ENCODE measurements at places on chromosomes 1 and 21. TPM values are rescaled to one million over a fixed set of nuclear protein-coding genes. Genes with fewer than 3 reads are reported as not detected.

Gene USP24
- total RNA-seq, result 77.8 TPM

Gene EPS8L3
- total RNA-seq, result 0.52 TPM

Gene ACTL8
- not detected for total RNA-seq

Gene PRAMEF9
- not detected for total RNA-seq

Gene ROR1
- 23.2 TPM for total RNA-seq

Gene PLK3
- total RNA-seq, result 16.9 TPM

Gene CBS
- total RNA-seq, result 3.6 TPM

Gene TACSTD2
- 187 TPM for total RNA-seq

Gene DNAJC6
- total RNA-seq, result 4.6 TPM

Gene PSRC1
- 4.9 TPM for total RNA-seq

Gene C4BPA
- total RNA-seq, result 158 TPM

Gene SLC9C2
- total RNA-seq, result 0.98 TPM

Gene UBASH3A
- 0.88 TPM for total RNA-seq

Gene LENEP
- not detected for total RNA-seq

Gene WLS
- total RNA-seq, result 111 TPM

Gene ZNF683
- total RNA-seq, result not detected

Gene CRNN
- not detected for total RNA-seq

Gene ACTA1
- total RNA-seq, result 0.83 TPM

Gene FMO2
- 44.8 TPM for total RNA-seq

Gene OR2T12
- not detected for total RNA-seq

Gene HNRNPCL4
- total RNA-seq, result not detected

Gene GCLM
- total RNA-seq, result 14.8 TPM

Gene OLFML3
- total RNA-seq, result 27.4 TPM

Gene RNF186
- not detected for total RNA-seq

Gene NTPCR
- 35.8 TPM for total RNA-seq

Gene LCE2B
- not detected for total RNA-seq

Gene BMP8B
- total RNA-seq, result 4.9 TPM
